ENCODE measurements at places on chromosomes 5 and 9.

GRCh38 chr5:68303038-68303738, 87.6 kb downstream of the PIK3R1 start:
- no peak for DNase-seq

DNA sequence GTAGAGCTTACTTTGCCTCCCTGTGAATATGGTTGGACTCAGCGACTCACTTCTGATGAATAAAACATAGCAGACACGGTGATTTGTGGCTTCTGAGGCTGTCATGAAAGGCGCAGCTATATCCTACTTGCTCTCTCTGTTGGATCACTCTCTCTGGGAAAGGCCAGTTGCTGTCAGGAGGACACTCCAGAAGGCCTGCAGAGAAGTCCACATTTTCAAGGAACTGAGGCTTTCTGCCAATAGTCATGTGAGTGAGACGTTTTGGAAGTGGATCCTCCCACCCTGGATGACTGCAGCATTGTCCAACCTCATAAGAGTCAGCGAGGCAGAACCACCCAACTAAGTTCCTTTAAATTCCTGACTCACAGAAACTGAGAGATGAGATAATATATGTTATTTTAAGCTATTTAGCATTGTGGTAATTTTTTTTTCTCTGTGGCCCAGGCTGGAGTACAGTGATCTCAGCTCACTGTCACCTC, 156.0 kb upstream of the MAST4 start:
- DNase-seq: no peak

- DNase-seq: no peak
These were observed 21.9 kb upstream of the KCNMB1 start for GRCh38 chr5:170411100-170411499.

GRCh38 chr5:134538296-134538695, 12.8 kb downstream of the JADE2 start:
- no peak for DNase-seq

DNA sequence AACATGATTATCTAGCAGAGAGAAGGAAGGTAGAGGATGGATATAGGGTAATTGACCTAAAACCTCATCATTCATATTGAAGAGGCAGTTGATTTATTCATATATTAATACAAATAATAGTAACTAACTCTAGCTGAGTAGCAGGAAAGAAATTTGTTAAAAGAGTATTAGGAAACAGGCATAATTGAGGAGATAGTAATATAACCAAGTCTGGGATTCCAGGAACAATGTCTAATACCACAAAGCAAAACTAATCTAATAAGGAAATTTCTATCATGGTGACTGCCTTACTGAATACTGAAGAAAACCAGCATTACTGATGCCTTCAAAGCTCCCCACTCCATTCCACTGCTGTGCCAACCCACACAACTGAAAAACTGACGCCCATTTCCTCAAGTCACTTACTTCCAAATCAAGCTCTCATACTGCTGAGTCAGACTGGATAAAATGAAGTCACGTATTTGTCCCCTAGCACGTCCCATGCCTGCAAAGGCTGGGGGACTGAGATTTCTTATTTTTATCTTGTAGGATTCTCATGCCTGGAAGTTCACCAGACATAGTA, 153.9 kb downstream of the SMC2 start:
- DNase-seq: no peak

GRCh38 chr9:97668485-97668884, 28.7 kb downstream of the XPA start:
- DNase-seq: no peak

DNA sequence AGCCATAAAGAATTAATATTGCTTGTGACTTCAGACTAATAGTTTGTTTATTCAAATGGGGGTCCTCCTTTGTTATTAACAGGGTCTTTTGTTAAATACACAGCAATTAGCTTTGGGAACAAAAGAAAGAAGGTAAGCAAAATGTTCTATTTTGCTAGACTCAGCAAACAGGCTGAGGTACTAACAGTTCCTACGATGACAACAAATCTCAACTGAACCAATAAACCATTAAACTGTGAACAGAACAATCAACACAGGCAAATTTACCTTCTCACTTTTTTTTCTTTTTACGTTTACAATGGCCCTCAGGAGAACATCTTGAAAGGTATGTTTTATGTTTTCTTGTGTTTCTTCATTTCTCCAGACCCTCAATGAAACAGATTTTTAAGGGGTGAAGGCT, 207.2 kb downstream of the NFIB start:
- DNase-seq: no peak

DNA sequence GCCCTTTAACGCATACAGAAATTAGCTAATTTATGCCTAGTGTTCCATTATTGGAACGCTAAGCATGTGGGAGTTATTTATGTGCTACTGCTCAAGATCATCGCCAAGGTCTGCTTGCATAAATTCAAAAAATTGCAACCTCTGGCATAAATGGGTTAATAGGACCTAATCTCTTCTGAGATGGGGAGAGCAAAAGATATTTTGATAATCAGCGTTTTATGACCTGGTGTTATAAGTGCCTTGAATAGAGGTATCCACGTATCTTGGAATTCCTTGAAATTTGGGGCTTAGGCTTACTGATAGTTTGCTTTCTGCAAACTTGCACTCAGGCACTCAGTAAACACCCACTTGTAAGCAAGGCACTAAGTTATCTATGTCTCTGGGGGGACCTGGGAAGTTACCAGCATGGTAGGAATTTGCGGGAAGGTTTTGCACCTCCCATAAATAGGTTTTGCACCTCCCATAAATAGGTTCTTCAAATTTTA, 1.8 kb downstream of the SUB1 start:
- DNase-seq: no peak

GRCh38 chr9:12712532-12712931, 19.3 kb downstream of the TYRP1 start:
- no peak for DNase-seq

GRCh38 chr5:73282383-73282782, 109.4 kb downstream of the TMEM174 start:
- DNase-seq: no peak

GRCh38 chr5:36242534-36243485, 1.1 kb upstream of the NADK2 start:
- DNase-seq: no peak

- no peak for DNase-seq
These were observed 46.1 kb downstream of the RASGRF2 start for GRCh38 chr5:81006231-81006630.

DNA sequence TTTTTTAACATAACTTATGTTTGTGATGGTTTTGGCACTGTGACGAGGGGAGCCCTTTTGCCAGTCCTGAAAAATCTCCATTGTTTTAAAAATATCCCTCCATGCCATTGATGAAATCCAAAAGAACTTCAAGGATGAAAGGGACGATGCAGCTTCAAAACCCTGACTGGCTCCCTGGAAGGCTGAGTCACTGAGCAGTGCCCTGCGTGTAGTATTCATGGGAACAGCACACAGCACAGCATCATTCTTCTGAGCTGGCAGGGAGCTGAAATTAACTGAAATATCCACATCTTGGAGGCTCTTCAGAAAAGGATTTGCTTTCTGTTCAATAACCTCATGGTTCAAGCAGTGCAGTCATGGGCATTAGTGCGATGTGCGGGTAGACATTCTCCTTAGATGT, 29.7 kb downstream of the PDE4D start:
- no peak for DNase-seq

- DNase-seq: no peak
These were observed 343.6 kb downstream of the LRRC70 start for GRCh38 chr5:62922191-62922590.

- no peak for DNase-seq
These were observed 71.5 kb downstream of the SEMA5A start for GRCh38 chr5:9474219-9475002.

DNA sequence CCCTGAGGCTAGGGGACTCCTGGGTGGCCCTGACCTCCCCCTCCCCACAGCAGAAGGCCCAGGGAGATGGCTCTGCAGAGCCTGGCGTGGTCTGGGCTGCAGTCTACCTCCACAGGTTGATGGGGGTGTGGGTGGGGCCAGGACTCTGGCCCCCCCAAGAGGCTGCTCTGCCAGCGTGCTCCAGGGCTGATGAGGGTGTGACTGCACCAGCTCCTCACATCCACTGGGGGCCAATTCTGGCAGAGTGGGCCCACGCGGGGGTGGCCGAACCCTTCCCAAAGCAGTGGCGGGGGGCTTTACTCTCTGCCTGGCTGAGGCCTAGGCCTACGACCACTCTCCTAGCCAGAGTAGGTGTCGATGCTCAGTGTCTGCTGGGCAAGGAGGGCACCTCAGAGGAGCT, 28.0 kb upstream of the UBAC1 start:
- no peak for DNase-seq

DNA sequence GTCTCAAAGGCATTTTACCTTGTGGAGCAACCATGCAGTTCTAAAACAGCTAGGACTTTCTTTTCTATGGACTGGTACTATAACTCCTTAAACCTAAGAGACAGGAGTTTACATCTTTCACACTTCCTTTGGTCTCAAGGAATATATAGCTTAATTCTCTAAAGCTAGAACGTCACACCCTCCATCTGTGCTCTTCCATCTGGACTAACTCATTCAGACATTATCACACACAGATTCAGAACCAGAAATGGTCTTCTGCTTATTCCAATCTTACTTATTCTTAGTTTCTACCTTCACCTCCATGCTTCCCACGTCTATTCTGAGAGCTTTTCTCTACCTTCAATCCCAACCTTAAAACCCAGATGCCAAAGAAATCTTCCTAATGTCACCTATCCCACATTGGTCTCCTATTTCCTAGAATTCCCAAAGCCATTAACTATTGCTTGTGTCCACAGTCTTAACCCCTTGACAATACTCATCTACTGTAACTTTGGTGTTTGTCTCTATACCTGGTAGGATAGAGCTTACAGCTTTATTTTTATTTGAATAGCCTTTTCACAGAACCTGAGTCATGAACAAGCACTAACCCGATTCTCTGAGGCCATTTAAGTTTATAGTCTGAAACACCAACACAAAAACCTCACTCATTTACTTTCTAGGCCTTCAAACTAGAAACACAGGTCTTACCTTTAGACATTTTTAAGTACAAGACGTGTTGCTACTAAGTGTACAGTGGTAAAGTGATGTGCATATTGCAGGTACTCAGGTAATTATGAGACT, 22.8 kb downstream of the CSNK1A1 start:
- no peak for DNase-seq

DNA sequence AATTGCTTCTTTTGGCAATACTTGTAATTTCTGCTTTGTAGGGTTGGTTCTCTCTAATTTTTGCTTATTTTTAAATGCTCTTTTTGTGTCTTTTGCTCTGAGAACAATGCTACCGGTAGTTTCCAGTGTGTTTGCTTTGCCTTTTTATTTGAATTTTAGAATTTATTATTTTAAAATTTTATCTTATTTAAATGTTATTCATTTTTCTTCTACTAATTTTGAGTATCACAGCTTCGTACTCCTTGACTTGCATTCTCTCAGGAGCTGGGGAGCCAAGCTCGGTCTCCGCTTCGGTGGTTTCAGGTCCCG, 45.9 kb downstream of the ANXA2R start:
- DNase-seq: no peak

- DNase-seq: no peak
These were observed 19.3 kb downstream of the KCNIP1 start for GRCh38 chr5:170523142-170523551.

GRCh38 chr5:113809626-113810025, 296.1 kb downstream of the YTHDC2 start:
- no peak for DNase-seq

DNA sequence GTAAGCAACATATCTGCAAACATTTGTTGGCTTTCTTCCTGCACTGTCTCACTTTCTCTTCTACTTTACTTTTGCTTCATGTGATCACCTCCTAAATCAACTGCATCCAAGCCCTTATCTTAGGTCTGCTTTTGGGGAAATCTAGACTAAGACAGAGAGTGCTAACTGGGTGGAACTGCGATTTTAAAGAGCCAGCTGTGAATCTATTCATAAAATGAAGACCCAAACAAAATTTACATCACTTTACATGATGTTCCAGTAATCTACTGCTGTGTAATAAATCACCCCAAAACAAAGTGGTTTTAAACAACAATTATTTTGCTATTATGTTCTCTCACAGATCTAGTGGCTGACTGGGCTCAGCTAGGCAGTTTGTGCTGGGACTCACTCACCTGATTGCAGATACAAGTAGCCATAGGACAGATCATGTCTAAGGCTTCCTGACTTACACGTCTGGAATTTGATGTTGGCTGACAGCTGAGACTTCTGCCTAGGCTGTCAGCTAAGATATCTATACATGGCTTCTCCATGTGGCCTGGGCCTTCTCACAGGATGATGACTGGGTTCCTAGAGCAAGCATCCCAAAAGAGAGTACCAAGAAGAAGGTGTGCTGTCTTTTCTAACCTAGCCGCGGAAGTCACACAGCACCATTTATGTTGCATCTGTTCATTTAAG, 145.1 kb upstream of the TBCA start:
- no peak for DNase-seq

DNA sequence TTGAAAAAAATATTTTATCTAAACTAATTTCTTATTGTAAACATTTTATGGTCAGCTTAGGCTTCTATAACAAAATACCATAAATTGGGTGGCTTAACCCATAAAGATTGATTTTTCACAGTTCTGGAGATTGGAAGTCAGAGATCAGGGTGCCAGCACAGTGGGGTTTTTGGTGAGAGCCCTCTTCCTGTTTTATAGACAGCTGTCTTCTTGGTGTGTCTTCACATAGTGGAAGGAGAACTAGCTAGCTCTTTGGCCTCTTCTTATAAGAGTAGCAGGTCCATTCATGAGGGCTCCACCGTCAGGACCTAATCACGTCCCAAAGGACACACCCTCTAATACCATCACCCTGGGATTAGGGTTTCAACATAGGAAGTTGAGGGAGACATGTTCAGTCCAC, 26.6 kb downstream of the OTULINL start:
- no peak for DNase-seq

All from ELF-1 (cell line).